NK-92 treated with Interleukin-12 subunit alpha and Interleukin-12 subunit beta, amount 100 ng/mL, for 24 hours (cell line): ENCODE measurements at places on chromosomes 4 and X.

DNA sequence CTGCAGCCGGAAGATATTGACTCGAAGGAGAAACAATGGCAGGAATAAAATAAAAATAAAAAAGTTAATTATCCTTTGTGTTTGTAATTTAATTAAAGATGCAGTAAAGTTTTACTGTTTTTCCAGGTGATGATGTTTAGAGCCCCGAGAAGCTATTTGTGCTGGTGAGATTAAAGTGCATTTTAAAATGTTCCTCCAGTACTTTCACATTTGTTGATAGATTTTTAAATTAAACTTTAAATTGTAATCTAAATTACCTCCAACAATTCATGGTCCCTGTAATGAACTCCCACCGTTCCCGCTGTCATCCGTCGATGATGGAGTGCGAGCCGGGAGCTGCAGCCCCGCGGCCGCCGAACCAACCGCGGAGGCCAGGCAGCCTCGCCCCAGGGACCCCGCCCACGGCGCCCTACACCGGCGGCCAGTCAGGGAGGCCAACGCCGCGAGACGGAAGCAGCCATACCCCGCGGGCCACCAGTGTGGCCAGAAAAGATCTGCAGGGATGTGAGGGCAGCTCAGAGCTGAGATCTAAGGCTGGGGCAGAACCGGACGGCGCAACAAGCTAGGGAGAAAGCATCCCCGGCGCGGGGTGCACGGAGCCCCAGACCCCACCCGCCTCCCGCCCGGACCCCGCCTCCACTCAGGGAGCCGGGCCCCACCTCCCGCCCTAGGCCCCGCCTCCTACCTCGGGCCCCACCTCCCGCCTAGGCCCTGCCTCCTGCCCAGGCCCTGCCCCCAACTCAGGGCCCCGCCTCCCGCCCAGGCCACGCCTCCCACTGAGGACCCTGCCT is 104.0 kb downstream of the FAM53A start:
- DNase-seq = peak; percentile 76

- DNase-seq = no peak
These were observed 19.9 kb upstream of the CLNK start for GRCh38 chr4:10704430-10704810.

GRCh38 chr4:123380728-123381716 is 15.6 kb upstream of the SPRY1 start:
- DNase-seq = no peak

DNA sequence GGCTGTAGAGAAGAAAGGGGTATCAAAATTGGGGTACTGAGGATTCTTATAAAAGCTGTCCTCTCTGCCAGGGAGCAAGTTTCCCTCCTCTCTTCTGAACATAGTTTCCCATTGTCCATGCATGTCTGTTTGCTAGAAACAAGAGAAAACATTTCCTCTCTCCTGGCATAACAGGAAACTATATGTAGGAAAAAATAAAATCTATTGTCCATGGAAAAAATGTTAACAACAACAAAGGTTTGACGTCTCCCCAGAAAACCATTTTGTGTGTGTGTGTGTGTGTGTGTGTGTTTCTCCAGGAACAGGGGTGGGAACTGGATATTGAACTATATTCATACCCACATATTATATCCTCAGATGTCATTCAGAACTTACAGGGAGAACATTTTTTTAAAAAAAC is 107.2 kb downstream of the GASK1B start:
- DNase-seq = no peak

GRCh38 chr4:86449746-86450588 is 90.1 kb upstream of the MAPK10 start:
- DNase-seq = no peak

- no peak for DNase-seq
These were observed 5.9 kb upstream of the TBC1D1 start for GRCh38 chr4:37884855-37885487.

GRCh38 chr4:17385403-17385802 is 126.5 kb downstream of the QDPR start:
- no peak for DNase-seq

- DNase-seq = no peak
These were observed 16.9 kb downstream of the SPINK2 start for GRCh38 chr4:56804551-56804950.

GRCh38 chrX:2693113-2694002 is 2.3 kb downstream of the CD99 start:
- DNase-seq = no peak

DNA sequence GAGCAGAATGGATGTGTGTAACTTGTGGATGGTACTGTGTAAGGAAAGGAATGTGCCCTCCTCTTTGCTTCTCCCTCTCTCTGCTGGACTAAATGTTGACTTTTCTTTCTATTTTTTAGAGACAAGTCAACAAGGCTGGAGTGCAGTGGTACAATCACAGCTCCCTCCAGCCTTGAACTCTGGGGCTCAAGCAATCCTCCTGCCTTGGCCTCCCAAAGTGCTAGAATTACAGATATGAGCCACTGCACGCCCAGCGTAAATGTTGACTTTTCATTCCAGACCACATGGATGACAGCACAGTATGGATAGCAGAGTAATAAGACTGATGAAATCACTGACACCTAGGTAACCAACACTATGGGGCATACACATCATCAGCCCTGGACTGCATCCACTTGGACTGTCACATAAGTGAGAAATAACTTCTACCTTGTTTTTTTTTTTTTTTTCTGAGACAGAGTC is 5.1 kb upstream of the RPS3A start:
- no peak for DNase-seq

DNA sequence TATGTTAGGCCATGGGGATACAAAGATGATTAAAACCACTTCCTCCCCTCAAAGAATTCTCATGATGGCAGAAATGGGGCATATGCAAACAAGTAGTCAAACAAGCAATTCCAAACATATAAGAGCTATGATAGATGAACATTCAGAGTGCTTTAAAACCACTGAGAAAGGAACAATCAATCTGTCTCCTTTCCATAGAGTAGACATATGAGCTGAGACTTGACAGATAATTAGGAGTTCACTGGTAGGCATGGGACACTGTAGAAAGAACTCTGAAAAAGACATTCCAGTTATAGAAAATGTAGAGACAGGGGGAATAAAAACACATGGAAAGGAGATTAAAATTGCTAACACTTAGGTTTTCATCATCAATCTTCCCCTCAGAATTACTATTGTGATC is 372.8 kb downstream of the KLHL4 start:
- no peak for DNase-seq

DNA sequence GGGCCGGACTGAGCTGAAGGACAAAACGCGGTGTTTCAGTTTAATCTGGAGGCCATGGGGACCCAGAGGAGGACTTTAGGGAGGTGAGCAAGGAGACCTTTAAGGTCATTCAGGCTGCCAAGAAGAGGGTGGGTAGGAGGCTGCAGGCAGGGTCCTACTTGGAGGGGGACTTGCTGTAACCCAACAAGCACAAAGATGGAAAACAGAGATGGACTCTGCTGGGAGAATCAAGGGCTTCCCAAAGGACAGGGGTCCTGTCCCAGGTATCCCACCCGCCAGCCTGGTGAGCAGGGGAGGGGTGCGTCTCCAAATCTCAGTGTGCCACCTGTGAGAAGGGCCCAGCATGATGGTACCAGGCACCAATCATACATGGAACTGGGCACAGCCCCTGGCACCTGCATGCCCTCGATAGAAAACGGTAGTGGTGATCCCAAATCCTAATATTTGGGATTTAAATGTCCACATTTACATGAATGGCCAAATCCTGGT is 3.9 kb upstream of the HAUS3 start:
- DNase-seq = no peak

GRCh38 chr4:119053245-119053644 is 82.4 kb upstream of the MYOZ2 start:
- no peak for DNase-seq

GRCh38 chrX:75337525-75337924 is 63.6 kb downstream of the UPRT start:
- no peak for DNase-seq
